ENCODE measurements at places on chromosomes 12 and 14.

DNA sequence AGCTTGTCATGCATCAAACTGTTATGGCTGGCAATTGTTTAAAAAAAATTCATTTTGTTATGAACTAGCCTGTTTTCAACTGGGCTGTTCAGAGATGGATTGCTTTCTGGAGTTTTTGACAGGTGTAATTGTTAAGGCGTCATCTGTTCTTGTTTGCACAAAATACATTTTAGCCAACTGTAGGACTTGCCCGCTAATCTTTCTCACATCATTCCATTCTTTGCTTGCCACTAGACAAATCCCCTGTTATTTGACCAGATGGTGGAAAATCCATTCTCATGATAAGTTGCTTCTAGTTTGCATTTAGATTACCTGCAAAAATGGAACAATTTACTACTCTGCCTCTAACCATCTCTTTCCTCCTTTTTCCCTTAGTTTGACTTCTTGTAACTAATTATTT lies 114.3 kb downstream of the NPAS3 start:
- peak; percentile 77 for DNase-seq

- DNase-seq: no peak
These were observed 343.8 kb downstream of the ADAMTS20 start for GRCh38 chr12:43208221-43208620.

DNA sequence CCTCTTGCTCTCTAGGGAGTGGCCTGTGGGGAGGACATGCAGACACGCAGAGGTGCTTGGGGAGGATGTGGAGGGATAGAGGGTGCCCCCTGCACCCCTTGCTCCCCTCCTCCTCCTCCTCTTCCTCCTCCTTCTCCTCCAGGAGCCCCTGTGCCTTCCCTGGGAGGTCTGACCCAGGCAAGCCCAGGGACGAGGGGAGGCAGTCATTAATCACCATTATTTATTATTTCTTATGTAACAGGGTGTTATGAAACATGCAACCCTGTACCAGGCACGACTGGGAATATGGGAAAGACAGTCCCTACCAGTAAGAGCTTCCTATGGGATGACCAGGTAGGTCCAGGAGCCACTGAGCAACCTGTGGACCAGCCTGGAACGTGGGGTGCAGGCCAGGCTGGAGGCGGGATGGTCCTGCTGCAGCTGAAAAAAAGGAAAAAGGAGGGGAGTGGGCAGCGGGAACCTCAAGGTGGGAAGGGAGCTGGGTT lies 22.5 kb upstream of the PGF start:
- no peak for DNase-seq

DNA sequence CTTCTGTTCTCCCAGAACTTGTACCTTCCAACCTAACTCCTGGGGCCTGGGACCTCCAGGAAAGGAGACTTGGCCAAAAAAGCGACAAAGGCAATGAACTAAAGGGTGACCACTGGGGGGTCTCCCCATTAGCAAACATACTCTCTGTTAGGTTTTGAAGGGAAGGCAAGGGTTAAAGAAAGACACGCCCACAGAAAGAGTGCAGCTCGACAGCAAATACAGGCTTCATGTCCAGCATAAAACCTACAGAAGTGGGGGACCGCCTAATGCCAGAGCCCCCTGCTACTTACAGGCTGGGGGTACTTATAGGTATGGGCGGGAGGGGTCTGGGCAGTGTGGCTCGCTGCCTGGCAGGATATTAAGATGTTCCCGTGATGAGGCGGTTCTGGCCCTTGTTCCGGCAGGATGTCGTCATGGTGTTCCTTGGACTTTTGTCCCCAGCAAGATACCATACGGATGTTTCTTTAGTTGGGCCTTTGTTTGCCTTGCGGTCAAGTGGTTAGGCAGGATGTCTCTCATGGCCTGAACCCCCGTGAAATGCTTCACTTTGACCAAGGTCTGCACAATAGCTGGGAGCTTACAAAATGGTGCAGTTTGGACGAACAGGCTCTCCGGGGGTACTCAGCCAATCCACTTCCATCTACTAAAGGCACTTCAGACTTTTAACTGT lies 53.4 kb downstream of the PRMT8 start:
- no peak for DNase-seq

- DNase-seq: no peak
These were observed 29.4 kb downstream of the ANAPC7 start for GRCh38 chr12:110373962-110374611.

Measured in NCI-H1092 (cell line).